Activated gamma-delta T cell (primary cell): ENCODE measurements at places on chromosomes 11 and 22.

DNA sequence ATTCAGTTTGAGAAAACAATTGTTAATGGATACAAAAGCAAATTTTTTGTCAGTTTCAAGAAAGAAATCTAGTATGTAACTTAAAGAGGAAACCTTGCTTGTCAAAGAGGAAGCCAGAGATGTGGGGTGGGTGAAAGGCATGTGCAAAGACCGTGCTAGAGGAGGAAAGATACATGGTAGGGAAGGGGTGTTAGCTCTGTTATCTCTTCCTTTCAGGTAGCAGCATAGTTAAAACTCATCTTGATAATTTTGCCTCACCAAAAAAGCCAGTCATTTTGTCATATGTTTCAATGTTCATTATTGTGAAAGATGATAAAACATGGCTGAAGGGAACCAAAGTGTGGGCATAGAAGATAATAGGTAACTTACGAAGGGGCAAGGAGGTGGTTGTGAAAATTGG is 2.6 kb upstream of the MS4A2 start:
- no peak for DNase-seq

GRCh38 chr11:68743539-68743938 is 7.8 kb downstream of the TESMIN start:
- no peak for DNase-seq

DNA sequence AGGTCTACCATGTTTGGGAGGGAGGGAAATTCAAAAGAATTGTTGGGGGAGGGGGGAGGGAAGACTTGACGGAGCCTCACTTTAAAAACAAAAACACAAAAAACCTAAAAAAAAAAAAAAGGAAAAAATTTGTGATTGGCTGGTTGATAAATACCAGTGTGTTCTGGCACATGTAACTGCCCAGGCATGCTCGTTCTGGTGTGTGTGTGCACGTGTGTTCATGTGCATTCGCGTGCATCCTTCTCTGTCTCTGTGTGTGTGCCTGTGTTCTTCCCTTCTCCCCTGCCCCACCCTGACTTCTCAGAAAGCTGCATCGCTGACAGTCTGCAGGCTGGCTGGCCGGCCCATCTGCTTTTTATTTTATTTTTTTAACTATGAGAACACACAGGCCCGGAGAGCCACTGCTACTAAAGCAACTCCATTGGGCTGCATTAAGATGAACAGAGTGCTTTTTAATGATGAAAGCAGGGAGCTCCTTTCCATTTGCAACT is 22.6 kb upstream of the ADSL start:
- DNase-seq, result no peak

DNA sequence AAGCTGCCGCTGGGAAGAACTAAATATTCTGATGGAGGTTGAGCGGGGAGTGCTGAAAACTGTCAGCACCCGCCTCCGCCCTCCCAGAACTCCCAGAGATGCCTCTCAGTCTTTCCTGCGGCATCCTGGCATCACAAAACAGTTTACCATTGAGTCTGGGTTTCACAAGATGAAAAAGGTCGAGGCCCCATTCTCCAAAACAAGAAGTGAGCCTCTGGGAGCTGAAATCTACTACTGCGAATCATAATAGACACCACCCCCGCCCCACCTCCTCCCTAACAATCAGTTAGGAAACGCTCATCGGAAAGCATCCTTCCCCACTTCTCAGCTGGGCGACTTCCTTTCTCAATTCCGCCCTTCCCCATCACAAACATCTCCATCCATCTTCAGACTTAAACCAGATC is 1.0 kb downstream of the SUN2 start:
- DNase-seq, result no peak
